Cardiac septum (tissue), 1 donor: ENCODE measurements at places on chromosomes 7 and 10.

- DNase-seq = no peak
These were observed 60.0 kb upstream of the CYP2C18 start for GRCh38 chr10:94623572-94623971.

DNA sequence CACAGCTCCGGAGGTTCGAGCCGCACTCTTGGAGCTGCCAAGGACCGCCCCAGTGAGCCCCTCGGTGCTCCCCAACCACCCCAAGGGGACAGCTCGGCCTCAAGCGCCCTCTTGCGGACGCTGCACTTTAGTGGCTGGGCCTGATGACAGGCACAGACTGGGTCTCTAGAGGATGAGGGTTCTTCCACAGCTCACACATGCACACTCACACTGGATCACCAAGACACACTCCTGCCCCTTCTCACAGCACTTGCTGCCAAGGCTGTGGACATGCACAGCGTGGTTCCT, 2.1 kb downstream of the RET start:
- no peak for DNase-seq

GRCh38 chr7:119684763-119685162, 588.2 kb upstream of the KCND2 start:
- no peak for DNase-seq

- no peak for DNase-seq
These were observed 47.0 kb upstream of the FIGNL1 start for GRCh38 chr7:50497068-50497642.

GRCh38 chr10:51599647-51600046, 99.7 kb downstream of the CSTF2T start:
- DNase-seq = no peak

DNA sequence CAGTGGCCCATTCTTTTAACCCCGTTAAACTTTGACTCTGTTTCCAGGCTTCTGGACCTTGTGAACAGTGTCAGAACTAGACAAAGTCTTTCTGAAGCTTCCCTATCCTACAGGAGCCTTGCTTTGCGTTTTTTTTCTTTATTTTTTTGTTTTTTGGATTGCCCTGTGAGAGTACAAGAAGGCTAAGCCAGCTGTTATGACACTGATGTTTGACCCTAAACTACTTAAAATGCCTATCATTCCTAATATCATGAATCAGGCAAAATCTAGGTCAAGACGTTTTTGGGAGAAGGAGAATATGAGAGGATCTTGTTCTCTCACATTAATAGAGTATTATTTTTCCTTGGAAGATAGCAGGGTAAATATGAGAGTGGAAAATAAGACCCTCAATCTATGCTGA, 79.8 kb downstream of the EPDR1 start:
- DNase-seq = no peak
